Stimulated activated CD8-positive, alpha-beta memory T cell treated with anti-CD3 and anti-CD28 coated beads, Interleukin-15, amount 100 ng/mL, for 4 hours (primary cell): ENCODE measurements at places on chromosomes 2 and 18.

DNA sequence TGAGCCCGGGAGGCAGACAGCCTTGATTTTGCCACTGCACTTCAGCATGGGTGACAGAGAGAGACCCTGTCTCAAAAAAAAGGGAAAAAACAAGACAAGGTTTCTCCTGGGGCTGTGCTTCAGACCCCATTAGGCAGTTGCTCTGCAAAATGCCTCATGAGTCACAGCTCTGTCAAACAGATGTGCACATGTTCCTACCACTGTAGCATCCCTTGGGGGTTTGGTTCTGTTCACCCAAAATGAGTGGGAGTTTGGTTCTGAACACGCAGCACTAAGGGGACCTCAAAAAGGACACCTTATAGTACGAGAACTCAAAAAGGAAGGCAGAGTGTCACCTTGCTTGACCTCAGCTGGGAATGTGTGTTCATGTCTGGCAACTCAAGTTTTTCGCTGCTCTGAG lies 134.9 kb downstream of the RPIA start:
- DNase-seq = no peak

DNA sequence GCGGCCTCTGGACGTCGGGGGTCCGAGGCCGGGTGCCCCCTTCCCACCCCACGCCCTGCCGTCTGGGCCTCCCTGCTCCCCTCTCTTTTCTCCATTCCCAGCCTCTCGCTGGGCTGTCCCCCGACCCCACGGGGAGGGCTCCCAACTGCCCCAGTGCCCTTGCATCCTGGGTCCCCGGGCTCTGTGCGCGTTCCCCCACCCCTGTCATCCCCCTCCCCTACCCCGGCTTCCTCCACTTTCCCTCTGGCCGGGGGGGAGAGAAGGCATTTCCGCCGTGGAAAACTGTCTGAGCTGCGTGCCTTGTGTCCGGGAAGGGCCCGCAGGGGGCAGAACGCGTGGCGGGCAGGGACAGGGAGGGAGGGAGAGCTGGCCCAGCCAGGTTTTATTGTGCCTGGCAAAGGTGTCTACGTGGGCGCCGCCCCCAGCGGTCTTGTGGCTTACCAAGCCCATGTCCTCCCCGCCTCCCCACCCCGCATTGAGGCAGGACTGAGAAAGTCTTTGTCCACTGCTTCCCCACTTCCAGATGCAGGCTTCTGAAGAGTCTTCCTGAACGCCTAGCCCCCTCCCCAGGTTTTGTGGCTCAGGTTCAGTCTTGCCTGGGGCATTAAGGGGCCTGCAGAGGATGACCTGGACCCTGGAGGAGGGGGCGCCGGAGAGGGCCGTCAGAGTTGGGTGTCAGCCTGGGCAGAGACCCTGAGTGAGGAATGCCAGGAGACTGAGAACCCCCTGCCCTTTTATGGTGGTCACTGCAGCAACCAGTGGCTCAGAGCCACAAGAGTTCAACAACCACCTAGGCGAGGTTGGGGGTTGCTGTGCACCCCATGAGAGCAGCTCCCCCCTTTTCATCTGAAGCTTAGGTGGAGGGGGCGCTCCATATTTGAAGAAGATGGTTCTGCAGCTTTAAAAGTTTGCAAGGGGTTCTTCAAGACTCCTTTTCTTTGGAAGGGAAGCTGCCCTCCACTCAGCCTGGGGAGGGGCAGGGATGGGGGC lies 1.3 kb downstream of the ITM2C start:
- DNase-seq = no peak

DNA sequence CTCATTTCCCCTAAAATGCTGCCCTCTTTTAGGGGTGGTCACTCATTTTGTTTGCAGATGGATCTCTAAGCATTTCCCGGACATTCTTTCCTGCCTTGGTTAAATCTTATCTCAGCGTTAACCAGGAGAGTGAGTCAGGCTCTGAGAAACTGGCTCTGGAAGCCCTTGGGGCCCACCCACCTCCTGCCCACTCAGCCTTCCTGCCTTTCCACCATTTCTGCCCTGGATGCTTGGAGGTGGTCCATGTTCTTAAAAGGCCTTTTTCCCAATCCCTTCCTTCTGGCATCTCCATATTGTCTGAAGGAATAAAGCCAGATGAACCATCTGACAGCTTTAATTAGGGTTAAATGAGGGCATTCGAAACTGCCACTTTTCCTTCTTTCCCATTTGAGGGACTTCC lies 9.5 kb downstream of the HK2 start:
- DNase-seq = no peak

GRCh38 chr2:88190808-88191721 lies 20.9 kb downstream of the THNSL2 start:
- no peak for DNase-seq

- no peak for DNase-seq
These were observed 53.1 kb downstream of the SLC39A10 start for GRCh38 chr2:195709901-195710806.

GRCh38 chr18:55086906-55087305 lies 127.6 kb upstream of the CCDC68 start:
- no peak for DNase-seq

DNA sequence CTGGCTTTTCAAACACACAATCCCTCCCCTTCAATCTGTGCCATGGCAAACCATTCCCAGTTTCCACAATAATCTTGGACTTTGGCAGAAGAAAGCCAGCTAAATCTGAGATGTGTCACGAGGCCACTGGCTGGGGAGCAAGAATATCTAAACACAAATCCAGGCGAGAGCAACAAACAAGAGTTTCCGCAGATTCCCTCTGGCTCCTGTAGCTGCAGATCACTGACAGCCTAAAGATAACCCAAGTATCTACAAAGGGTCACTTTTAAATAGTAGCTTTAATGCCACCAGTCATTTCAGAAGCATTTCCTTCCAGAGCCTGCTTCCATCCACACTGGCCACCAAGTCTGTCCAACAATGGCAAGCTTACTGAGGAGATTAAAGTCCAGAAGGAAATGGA lies 86.9 kb downstream of the ACVR1 start:
- DNase-seq = no peak

- no peak for DNase-seq
These were observed 93.2 kb downstream of the CABYR start for GRCh38 chr18:24231773-24232735.

GRCh38 chr2:205686056-205686782 lies 3.9 kb downstream of the NRP2 start:
- DNase-seq = no peak

GRCh38 chr2:174120346-174120745 lies 128.0 kb downstream of the OLA1 start:
- DNase-seq = no peak

DNA sequence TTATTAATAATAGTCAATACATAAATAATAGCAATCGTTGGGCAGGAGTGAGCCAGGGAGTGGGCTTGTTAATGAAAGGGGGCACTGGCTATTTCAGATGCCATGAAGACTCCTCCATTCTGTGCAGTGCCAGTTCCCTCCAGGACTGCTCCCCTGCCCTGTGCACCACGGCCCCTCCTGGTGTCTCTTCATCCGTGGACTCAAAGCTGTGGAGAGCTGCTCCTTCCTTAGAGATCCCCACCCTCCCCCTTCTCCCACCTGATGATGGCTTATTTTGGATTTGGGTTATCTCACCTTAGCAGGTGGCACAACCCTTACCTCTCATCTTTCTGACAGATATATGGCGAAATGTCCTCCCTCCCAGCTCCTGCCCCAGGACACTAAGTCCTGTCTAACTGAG lies 3.1 kb upstream of the CELF4 start:
- no peak for DNase-seq

GRCh38 chr2:146077156-146077555 lies 1557.2 kb upstream of the ZEB2 start:
- DNase-seq = no peak

GRCh38 chr2:166081131-166081632 lies 46.6 kb downstream of the SCN1A start:
- no peak for DNase-seq

- no peak for DNase-seq
These were observed 486.6 kb upstream of the HS6ST1 start for GRCh38 chr2:128805237-128805636.

GRCh38 chr2:1826226-1826905 lies 82.1 kb upstream of the PXDN start:
- DNase-seq = no peak

DNA sequence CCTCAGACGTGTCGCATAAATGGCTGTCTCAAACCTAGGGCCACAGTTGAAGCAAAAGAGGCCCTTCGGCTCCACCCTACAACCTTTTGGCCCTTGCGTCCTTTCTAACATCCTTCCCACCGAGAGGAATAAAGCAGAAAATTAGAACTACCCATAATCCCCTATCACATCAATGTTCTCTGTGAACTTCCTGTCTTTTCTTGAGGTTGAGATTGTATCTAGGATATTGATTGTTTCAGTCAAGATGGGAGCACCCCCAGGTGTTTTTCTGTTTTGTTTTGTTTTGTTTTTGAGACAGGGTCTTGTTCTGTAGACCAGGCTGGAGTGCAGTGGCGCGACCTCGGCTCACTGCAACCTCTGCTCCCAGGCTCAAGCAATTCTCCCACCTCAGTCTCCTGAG lies 23.6 kb downstream of the INPP5D start:
- no peak for DNase-seq

- no peak for DNase-seq
These were observed 45.4 kb downstream of the SETBP1 start for GRCh38 chr18:44726059-44726421.

DNA sequence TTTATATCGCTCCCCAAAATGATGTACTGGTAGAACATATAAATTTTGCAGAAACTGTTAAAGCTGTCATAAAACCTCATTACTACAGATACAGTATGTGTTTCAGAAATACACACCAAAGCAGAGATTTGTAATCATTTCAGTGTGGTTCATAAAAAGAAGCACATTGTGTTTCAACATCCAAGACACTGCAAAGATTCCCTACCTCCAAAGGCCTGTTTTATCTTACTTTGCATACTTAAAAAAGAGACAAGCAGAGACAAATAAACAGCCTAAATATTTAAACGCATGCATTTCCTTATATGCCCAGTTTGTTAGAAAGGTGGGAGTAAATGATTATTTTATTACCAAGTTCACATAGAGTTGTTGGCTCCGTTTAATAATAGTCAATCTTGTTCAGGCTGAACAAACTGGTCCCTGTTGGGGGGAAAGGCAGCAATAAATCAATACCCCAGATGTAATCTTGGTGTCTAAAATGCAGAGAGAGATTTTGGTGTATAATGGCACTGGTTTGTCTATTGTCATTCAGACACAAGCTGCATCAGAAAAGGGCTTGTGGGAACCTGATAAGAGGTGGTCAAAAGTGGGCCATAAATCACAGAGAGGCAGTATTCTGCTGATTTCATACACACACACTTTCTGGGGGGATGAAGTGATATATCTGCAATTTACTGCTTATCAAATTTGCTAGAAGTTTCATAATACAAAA lies 321.4 kb upstream of the ETAA1 start:
- DNase-seq = no peak
